ENCODE measurements at places on chromosomes 6 and 20.
A peak's percentile ranks its signal among the peaks of the same experiment; 100 is the strongest.

- no peak for DNase-seq
Measured at GRCh38 chr6:26272171-26272637, 92.8 kb upstream of the BTN3A2 start.

DNA sequence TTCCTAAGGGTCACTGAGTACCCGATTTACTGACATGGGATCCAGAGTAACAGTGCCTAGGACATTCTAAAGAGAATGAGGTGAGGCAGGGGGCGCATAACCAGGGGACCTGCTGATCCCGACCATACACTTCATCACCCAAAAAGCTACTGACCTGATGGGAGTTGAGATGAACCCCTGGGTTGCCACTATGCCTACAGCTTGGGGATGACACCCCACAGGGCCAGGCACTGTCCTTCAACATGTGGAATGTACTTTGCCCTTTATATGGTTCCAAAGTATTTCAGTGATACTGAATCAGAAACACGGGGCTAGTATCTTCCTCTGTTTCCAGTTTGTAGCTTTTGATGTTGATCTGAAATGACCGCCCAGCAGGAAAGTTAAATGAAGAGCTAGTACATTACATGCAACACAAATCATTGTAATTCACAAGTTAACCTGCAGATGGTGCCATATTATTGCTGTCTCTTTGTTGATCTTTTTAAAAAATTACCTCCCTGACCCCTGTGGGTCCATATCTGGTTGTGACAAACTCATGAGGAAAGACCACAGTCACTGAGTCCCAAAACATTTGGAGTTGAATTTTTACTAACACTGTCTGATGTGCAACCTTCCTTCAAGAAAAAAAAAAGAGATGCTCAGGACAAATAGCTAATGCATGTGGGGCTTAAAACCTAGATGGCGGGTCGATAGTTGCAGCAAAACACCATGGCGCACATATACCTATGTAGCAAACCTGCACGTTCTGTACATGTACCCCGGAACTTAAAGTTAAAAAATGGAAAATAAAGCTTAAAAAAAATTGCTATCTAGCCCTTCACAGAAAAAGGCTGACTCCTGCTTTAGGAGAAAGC, 42.7 kb upstream of the GCNT2 start:
- DNase-seq = peak; percentile 48

DNA sequence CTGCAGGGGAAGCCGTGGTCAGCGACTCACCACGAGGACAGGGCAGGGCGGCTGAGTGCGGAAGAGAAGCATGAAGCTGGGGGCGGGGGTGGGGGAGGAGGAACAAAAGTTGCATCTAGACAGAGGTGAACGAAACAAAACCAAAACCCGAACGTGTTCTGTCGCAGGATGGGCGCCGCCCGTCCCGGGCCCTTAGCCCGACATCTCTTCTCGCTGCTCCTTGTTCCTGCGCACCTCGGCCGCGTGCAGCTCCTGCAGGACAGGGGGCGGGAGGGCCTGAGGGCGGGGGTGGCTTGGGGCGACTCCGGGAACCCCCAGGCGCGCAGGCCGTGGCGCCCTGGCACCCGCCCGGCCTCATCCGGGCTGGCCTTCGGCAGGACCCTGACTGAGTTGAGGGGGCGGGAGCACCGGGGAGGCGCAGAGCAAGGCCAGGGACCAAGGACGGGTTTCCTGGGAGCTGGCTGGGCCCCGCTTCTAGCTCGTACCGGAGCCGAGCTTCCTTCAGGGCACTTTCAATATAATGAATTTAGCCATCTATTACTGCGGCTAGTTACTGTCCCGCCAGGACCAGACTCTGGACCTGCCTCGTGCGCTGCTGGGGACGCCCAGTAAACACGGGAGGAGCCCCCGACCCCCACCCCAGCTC, 12.0 kb downstream of the STMN3 start:
- DNase-seq = no peak

GRCh38 chr6:107654764-107655163, 164.8 kb downstream of the SOBP start:
- DNase-seq = no peak

DNA sequence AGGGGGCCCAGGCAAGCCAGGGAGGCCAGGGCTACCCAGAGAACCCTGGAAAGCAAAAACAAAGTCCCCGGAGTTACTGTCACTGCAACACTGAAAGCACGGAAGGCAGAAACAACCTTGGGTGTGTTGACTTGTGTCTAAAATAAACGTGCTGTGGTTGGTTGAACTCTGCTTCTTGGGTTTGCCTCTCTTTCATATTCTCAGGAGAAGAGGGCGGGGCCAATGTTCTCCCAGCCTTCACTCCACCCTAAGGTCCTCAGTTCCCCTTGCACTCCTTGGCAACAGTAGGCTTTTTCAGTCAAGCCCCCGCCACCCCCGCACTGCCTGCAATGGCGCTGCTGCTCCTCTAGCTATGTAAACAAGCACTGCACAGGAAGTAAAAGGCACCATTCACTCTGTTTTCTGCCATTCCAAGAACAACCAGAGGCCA, 60.9 kb downstream of the COL9A1 start:
- DNase-seq = no peak

DNA sequence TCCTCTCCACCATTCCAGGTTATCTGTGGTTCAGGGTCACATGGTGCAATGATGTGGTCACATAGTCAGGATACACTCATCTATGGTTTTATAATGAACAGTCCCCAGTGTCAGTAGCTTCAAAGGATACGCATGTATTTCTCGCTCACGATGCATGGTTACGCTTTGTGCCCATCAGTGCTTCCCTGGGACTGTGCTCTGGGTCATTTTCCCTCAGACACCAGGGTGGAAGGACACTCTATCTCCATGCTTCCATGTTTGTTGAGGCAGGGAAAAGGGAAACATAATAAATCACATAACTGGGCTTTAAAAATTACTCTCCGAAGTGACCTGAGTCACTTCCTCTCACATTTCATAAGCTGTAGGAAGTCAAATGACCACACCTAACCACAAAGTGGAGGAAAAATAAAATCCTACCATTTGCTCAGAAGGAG, 394.8 kb upstream of the NOX3 start:
- DNase-seq = no peak

DNA sequence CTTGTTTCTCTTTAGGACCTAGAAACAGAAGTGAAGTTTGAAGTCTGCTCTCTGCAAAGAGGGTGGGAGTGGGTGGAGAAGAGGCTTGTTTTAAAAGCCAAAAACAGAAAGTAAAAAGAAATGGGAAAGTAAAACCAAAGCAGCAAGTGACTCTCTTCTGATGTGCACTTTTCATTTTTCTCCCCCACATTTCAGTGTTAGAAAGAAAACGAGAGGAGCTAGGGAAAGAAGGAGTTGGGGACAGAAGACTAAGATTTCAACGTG, 1.3 kb downstream of the C6orf141 start:
- no peak for DNase-seq

- no peak for DNase-seq
Measured at GRCh38 chr6:100084991-100085364, 91.0 kb upstream of the MCHR2 start.

GRCh38 chr6:168004945-168005344, 7.5 kb downstream of the KIF25 start:
- no peak for DNase-seq

DNA sequence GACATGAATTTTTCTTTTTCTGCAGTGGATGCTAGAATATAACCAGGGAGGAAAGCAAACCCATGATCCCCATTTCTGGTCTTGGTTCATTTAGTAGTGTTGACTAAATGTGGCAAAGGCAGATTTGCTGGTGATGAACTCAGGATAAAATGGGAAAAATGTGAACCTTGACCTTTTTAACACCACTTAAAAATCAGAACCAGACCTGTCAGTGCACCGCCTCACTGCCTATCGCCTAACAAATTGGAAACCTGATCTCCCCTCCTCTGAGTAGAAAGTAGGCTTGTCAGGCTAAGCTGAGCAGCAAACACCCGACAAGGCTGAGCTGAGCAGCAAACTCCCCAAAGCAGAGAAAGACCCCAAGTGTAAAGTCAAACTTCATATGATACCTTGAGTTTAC, 254.8 kb downstream of the FOXC1 start:
- DNase-seq = peak; percentile 60

GRCh38 chr6:139611327-139612134, 237.1 kb upstream of the CITED2 start:
- DNase-seq = no peak

DNA sequence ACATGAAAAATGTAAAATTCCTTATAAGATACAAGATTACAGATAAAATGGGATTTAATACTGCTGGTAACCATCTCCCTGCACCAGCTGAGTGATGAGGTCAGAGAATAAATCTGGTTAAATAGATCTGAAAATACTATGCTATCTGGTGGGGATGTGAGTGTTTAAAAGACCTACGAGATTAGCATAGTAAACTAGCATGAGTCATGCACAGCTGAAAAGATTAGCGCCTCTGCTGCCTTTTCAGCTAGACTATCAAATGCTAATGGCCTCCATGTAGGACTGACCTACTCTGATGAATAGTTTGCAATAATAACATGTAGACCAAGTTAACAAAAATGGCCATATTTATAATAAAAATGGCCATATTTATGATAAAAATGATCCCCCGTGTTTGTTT, 553.3 kb downstream of the C6orf118 start:
- DNase-seq = peak; percentile 77

- no peak for DNase-seq
Measured at GRCh38 chr6:82836022-82836575, 229.5 kb downstream of the UBE3D start.

DNA sequence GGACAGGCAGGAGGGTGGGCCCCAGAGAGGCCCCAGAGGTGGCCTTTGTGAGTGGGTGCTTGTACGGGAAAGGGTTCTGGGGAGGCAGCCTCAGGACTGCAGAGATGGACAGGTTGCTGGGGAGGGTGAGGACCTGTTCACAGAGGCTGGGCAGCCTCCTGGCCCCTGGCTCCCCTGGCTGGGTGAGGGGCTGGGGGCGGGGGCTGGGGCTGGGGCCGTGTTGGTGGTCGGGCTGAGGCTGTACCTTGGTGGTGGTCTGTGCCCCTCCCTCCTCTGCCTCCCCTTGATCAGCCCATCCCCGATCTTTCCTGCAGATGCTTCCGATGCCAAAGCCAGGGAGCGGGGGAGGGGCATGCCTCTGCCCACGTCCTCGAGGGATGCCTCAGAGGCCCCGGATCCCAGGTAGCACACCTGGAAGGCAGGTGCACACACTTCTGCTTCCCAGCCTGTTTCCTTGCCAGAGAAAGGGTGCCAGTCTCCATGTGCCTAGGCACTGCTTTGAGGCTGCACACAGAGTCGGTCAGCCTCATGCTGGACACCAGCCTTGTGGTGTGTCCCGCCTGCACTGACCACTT, 4.8 kb downstream of the TCEA2 start:
- DNase-seq = no peak

DNA sequence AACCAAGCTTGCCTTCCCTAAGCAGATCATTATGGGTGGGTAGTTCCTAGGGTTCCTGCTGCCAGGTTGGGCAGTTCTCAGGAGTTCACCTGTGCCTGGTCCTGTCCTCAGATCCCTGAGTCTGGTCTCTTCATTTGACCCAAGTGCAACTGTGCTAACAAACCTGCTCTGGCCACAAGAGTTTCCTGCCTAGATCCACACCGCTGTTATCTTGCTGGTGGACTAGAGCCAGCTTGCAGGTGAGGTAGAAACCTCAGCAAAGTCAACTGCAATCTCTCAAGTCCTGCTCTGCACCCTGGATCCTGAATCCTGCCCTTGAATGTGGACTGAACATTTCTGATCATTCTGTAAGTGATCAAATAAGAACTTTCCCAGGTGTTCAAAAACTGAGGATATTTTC, 191.8 kb upstream of the LRFN2 start:
- no peak for DNase-seq

DNA sequence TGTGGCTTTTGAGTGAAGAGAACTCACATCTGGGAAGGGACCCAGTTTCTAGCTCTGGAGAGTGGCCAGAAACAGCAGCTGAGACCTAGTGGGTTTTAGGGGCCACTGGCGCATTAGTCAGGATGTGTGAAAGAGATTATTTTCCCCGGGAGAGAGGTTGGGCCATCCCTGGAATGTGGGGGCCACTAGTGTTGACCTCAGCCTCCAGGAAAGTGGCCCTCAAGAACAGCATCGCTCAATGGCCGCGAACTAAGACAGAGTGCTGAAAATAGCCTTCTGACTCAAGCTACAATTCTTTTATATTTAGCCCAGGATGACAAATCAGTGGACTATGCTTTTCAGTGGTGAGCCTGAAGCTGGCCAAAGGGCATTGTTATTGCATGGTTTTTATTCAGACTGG, 210.4 kb upstream of the RNF24 start:
- DNase-seq = no peak

- DNase-seq = peak; percentile 44
Measured at GRCh38 chr6:166955121-166955864, 1.1 kb downstream of the RNASET2 start.

GRCh38 chr20:34535857-34536256, 19.6 kb downstream of the DYNLRB1 start:
- no peak for DNase-seq

DNA sequence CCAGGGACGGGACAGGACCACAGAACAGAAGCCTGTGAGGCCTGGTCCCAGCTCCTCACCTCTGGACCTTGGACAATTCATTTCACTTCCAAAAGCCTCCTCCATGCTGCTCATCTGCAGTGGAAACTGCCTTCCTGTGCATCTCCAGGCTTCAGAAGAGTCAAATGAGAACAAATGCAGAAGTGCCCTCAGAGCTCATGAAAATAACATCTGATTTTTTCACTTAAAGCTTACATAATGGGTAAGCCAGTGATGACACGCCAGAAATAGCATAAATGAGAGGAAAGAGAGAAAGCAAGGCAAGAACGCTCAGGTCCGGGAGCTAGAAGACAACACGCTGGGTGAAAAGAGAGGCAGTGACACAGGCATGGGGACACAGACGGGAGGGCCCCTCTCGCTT, 7.9 kb downstream of the CNKSR3 start:
- DNase-seq = no peak

GRCh38 chr6:45438849-45439406, 61.2 kb upstream of the SUPT3H start:
- no peak for DNase-seq

GRCh38 chr20:3243718-3244358, 4.8 kb upstream of the SLC4A11 start:
- DNase-seq = no peak

GRCh38 chr6:149500096-149500495, 15.3 kb upstream of the ZC3H12D start:
- DNase-seq = peak; percentile 10

DNA sequence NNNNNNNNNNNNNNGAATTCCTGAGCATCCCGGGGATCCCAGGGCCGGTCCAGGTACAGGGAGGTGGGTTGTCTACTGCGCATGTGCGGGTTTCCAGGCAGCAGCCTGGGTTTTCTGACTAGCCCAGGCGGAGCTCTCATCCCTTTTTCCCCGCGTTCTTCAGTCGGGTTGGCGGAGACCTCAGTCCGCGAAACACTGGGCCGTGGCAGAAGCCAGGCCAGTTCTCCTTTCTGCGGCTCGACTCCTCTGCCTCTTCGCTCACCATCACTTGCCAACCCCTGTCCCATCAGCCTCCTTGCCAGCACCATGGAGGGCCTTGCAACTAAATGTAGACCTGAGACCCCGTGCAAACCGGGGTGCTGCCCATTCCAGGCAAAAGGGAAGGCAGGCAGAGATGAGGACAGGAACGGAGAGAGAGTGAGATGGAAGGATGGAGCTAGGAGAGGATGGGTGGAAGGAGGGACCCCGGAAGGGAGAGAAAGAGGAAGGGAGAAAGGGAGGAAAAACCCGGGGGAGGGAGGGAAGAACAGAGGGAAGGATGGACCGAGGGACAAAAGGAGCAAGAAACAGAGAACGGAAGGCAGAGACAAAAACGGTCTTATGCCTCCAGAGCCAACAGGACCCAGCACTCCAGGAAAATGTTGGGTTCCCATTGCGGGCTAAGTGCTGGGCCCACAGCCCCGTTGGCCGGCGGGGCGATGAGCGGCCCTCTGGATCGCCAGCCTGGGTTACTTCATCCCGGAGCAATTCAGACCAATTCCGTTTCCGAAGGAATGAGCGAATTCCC, 445.4 kb upstream of the DEFB115 start:
- no peak for DNase-seq

- DNase-seq = no peak
Measured at GRCh38 chr6:17525637-17526036, 74.5 kb upstream of the FAM8A1 start.
